ENCODE measurements at places on chromosomes 7 and 10. TPM values are rescaled to one million over a fixed set of nuclear protein-coding genes. Genes with fewer than 3 reads are reported as not detected.

Gene CACUL1
- 44.6 TPM for total RNA-seq

Gene NPFFR1
- total RNA-seq: 0.20 TPM

Gene HOXA9
- 2.5 TPM for total RNA-seq

Gene FAM20C
- total RNA-seq: 4.9 TPM

Gene TMEM273
- total RNA-seq: not detected

Gene ZPBP
- total RNA-seq: not detected

Gene HOXA6
- total RNA-seq: 12.4 TPM

DNA sequence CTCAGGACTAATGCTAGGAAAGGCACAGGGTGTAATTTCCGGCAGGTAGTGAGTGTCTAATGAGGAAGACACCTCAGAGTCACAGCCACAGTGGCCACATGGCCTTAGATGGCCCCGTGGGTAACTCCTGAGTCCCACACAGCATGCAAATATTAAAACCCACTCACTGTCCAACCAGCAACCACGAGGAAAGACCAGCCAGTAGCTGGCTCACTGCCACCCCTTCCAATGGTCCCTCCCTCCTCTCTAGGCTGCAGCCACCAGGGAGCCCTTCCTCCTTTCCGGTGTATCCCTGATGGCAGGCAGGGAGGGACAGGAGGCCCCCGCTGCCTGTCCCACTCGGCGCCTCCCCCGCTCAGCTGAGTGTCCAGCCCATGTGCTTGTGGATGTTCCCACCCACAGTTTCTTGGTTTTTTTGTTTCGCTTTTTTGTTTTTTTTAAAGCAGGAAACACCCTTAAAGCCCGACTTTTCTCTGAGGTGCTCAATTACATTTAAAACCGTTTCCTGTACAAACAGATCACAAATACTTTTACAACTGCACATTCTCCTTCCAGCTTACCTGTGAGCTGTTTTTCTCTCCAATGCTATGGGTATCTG, 9.2 kb downstream of the BNIP3 start:
- DNase-seq: no peak

- DNase-seq: no peak
Measured at GRCh38 chr7:150715293-150715692, 1.1 kb upstream of the GIMAP1 start.

DNA sequence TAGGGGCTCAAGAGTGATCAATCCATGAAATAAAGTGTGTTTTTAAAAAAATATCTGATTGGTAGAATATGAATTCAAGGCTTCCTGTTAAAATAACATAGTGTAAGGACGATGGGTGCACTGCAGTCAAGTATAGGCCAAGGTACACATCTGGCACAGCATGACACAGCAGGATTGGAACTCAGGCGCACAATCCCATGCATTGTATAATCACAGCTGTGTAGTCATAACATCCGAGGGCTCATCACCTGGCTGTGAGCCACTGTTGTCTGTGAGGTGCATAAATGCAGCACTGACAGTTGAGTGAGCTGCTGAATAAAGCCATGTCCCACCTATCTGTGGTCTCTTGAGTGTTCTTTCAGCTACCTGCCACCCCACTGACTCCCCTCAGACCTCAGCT, 142.3 kb upstream of the HPS1 start:
- no peak for DNase-seq

DNA sequence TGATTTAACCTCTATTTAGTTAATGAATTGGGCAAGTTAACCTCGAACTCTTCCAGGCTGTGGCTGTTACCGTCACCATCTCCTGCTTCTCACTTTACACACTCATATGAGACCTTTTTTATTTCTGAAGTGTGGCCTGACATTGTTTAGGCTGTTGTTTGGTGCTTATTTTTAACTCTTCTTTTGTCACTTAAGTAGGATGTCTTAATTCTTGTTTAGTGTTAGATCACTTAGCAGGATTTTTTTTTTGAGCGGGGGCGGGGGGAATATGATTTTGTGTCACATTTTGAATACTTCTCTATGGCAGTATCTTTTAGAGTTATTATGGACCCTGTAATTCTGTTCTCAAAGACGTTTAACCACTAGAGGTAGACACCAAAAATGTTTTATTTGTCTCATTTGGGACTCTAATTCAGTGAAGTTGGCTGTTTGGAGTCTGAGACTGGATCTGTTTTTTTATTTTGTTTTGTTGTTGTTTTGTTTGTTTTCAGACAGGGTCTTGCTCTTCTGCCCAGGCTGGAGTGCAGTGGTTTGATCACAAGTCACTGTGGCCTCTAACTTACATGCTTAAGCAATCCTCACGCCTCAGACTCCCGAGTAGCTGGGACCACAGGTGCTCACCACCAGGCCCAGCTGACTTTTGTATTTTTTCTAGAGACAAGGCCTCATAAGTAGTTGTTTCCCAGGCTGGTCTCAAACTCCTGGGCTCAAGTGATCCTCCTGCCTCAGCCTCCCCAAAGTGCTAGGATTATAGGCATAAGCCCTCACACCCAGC, 73.5 kb downstream of the CUX1 start:
- no peak for DNase-seq

GRCh38 chr7:41809529-41809939, 106.6 kb upstream of the INHBA start:
- DNase-seq: no peak

DNA sequence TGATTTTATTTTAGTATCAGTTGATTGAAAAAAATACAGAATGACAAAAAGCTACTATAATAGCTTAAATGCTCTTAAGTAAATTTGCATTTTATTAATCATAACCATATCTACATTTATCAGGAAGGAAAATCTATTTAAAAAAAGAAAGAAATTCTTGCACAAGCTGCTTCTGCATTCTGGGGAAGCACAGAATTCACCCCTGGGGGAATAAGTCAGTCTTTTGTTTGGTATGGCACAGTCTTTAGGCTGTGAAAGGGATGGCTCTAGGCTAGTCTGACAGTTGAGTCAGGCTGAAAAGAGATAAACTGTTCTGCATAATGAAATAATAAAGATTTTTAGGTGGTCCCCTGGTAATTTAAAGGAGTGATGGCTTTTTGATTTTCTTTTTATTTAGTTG, 37.9 kb downstream of the HTR7 start:
- DNase-seq: no peak

DNA sequence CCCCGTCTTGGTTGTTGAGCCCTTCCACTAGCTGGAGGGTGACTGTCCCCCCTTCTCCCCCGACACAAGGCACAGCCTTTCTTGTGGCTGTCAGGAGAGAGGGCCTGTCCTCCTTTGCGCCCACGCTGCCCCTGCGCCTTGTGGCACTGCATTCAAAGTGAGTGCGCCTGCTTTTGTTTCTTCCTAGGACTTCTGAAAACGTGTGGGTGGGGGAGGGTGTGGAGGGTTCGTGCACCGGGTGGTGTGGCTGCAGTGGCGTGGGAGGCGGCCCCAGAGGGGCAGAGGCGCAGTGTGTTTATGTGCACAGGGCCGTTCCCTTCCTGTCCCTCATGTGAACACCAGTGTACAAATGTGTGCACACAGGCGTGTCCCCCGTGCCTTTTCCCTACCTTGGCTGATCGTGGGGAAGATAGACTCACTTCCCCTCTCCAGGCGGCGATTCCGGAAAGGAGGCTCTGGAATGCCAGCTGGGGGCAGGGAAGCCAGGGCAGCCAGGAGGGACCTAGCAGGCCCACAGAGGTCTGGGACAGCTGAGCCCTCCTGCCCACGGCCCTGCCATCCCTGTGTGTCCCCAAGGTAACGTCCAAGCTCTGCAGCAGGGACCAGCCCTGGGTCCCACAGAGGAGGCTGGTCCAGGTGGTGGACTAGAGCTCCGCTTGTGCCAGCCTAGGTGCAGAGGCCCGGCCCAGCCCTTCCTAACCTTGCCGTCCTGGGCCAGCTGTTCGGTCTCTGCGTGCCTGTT, 88.8 kb downstream of the LHPP start:
- DNase-seq: no peak

GRCh38 chr7:18684916-18685315, 189.4 kb downstream of the HDAC9 start:
- DNase-seq: no peak

- DNase-seq: no peak
Measured at GRCh38 chr7:38881015-38881414, 28.0 kb downstream of the VPS41 start.

DNA sequence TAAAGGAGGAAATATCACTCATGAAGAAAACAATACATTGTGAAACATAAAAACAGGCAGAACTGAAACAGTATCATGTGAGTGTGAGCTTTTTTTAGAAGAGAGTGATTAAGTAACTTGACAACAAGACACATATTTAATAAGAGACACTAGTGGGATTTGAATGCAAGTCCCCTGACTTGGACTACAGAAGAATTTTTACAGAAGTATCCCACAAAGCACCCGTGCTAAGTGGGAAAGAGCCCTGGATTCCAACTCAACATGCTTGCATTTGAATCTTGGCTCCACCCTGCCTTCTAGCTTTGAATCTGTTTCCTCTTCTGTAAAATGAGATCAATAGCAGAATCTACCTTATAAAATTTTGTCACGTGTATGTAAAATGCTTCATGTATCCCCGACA, 166.2 kb downstream of the ZNF365 start:
- DNase-seq: no peak

DNA sequence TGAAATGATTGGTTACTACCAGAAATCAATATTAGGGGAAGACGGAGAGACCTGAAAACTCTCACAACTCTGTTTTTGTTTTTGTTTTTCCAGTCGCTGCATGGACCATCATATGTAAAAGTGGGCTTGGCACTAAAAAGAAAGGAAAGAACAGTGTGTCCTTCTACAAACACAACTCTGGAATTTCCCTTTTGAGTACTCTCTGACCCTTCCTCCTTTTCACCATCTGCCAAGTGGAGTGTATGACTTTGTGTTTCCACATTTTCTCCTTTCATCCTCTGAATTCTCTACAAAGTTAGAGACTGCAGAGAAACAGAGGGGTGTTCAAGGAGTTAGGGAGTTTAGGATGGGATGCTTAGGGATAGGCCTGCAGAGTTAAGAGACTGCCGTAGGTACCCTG, 92.0 kb downstream of the MDFIC start:
- DNase-seq: no peak

GRCh38 chr10:4063717-4064116, 278.7 kb upstream of the KLF6 start:
- DNase-seq: no peak

- no peak for DNase-seq
Measured at GRCh38 chr10:113410618-113411017, 142.2 kb upstream of the HABP2 start.

- no peak for DNase-seq
Measured at GRCh38 chr10:118812393-118812740, 57.6 kb upstream of the CACUL1 start.

- no peak for DNase-seq
Measured at GRCh38 chr7:40827222-40828085, 692.6 kb downstream of the SUGCT start.

DNA sequence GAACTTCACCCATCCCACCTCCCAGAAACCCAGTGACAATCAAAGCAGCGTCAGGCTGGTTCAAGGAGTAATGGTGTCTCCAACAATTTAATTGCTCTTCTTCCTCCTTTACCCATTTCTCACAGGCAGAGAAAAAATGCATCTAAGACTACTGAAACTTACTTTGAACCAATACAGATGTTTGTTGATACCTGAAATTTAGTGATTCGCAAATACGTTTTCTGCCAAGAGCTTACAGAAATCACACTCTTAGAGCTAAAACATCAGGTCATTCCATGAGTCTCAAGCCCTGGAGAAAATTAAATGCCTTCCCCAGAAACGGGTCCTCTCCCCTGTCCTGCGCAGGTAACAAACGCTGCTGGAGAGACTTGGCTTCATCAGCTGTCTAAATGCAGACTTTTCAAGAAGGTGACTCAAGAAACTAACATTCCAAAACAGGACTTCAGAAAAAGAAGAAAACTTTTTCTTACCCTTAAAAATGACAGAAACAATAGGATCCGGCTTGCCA, 443 bp downstream of the MYOF start:
- no peak for DNase-seq

DNA sequence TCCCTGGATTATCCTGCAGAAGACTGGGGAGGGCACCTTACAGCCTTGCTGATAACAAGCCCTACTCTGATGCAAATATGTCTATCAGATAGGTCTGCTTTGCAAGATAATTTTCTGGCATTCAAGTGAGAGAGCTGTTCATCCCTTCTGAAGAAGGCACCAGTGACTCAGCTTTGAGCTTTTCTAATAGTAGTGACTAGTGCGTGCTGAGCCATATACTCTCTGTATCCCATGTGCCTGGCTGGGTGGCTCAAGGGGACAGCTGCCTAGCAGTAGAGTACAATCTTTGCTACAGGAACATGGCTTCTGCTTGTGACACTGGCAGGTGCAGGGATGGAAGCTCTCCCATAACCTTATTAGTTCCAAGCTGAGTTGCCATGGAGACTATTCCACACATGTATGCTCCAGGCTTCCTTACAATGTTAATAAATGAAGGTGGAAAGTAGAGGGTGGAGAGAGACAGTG, 35.0 kb upstream of the ABCB4 start:
- DNase-seq: no peak

GRCh38 chr7:155365146-155365874, 67.6 kb downstream of the INSIG1 start:
- no peak for DNase-seq

- DNase-seq: no peak
Measured at GRCh38 chr7:123215350-123215749, 15.6 kb upstream of the SLC13A1 start.

DNA sequence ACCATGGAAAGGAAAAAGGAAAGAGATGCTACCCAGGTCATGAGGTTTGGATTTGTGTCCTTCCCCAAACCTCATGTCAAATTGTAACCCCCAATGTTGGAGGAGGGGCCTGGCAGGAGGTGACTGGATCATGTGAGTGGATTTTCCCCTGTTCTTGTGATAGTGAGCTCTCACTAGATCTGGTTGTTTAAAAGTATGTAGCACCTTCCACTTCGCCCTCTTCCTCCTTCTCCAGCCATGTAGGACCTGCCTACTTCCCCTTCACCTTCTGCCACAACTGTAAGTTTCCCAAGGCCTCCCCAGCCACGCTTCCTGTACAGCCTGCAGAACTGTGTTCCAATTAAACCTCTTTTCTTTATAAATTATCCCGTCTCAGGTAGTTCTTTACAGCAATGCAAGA, 113.9 kb downstream of the FAM107B start:
- no peak for DNase-seq

DNA sequence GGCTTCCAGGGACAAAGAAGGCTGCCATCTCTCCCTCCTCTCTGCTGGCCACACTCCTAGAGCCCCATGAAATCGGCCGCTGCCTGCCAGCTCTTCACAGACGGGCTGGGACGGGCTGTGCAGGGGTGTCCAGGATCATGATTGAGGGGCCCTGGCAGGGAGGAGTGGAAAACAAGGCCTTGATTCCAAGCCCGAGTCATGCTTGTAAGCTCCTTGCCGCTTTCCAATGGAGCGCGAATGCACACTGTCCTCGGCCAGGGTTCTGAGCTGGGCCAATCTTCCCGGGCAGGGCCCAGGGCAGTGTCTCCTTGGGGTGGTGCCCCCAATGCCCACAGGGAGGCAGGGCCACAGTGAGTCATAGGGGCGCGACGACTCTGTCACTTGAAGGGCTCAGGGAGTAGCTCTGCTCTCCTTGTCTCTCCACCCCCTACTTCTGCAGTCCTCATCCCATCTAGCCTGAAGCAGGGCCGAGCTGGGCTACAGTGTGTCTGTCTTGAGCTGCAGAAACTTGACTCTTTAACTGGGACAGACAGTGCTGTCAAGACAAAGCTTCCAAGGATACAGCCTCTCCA, 186.2 kb upstream of the SVIL start:
- DNase-seq: no peak

GRCh38 chr10:118504467-118505205, 90.8 kb downstream of the PRLHR start:
- peak; percentile 36 for DNase-seq

GRCh38 chr7:11191574-11192220, 218.0 kb downstream of the PHF14 start:
- no peak for DNase-seq
